HS-27A (cell line): ENCODE measurements at places on chromosomes 12 and 14.
A peak's percentile ranks its signal among the peaks of the same experiment; 100 is the strongest.

- DNase-seq = no peak
Observed at GRCh38 chr14:51534610-51535011, 117.1 kb upstream of the FRMD6 start.

DNA sequence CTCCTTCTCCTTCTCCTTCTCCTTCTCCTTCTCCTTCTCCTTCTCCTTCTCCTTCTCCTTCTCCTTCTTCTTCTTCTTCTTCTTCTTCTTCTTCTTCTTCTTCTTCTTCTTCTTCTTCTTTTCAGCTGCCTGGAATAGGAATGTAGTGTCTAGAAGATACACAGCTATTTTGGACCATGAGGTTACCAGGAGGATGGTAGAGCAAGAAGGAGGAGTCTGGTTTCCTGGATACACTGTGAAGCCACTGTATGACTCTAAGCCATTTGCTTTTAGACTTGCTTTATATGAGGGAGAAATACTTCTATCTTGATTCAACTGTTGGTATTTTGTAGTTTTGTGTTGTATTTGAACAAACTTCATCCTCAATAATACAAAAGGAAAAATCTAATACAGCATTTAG is 3.0 kb upstream of the MYBPC1 start:
- DNase-seq = no peak

DNA sequence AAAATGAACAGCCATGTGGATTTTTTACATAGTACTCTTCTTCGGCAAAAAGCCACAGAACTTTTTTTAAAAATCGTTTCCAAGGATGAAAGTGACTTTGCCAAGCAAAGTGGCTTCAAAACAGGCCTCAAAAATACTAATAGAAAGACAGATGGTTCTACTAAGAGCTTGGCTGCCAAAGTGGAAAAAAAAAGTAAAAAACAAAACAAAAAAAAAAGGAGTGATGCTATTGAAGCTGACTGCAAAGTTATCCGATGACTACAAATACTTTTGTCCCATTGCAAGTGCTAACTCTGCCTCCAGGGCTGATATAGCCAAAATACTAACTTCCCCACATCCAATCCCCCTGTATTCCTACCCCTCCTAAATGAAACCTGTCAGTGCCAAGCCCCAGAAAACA is 277.6 kb downstream of the SOX5 start:
- DNase-seq = no peak

DNA sequence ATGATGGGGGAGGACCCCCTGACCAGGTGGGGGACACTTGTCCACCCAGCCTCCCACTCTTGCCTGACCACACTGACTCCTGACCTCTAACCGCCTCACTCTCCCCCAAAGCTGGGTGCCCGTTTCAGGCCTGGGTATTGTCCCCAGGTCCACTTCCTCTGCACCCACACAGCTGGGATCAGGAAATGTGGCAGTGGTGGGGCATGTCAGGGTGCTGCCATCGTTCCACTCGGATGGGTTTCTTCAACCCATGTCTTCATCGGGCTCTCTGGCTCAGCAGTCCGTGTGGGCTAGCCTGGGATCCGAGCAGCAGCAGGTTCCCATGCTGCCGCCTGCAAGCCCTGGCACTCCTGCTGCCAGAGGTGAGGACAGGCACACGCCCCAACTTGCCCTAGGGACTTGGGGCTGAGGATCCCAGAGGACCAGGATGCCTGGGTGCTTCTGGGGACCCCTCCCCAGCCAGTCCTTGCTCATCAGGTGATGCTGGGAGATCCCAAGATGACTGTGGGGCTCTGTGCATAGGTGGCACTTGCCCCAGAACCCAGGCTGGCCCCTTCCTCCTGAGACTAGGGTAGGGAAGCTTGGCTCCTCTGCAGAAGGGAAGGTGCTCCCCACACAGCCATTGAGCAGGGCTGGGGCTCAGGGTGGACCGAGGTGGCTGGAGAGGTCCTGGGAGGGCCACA is 2.9 kb upstream of the CLBA1 start:
- DNase-seq = no peak

DNA sequence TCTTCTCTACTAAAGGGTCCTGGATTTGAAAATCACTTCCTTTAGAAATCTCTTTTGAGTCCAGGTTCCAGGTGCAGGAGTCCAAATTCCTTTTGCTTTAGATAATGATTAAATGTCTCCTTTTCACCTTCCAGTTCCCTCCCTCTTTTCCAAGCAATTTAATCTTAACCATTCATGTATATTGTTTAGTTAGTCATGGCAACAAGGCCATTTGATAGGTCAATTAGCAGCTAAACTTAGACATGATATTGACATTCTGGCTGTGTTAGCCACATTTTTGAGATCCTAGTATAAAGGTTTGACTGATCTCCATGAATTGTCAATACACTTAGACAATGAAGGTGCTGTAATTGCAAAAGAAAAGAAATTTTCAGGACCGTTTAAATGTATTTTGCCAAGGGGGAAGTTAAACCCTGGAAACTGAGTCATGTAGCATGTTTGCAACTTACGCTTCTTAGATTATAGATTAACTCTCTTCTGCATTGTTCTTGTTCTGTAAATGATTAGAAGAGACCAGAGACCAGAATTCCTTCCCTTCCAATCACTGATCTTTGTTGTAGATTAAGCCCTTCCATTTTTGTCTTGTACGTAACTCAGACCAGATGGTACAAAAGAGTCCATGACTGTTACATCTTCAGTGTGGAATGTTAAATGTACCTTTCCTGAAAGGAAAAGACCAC is 12.4 kb upstream of the C12orf75 start:
- DNase-seq = no peak

GRCh38 chr12:52354200-52354599 is 13.1 kb downstream of the KRT85 start:
- DNase-seq = no peak

DNA sequence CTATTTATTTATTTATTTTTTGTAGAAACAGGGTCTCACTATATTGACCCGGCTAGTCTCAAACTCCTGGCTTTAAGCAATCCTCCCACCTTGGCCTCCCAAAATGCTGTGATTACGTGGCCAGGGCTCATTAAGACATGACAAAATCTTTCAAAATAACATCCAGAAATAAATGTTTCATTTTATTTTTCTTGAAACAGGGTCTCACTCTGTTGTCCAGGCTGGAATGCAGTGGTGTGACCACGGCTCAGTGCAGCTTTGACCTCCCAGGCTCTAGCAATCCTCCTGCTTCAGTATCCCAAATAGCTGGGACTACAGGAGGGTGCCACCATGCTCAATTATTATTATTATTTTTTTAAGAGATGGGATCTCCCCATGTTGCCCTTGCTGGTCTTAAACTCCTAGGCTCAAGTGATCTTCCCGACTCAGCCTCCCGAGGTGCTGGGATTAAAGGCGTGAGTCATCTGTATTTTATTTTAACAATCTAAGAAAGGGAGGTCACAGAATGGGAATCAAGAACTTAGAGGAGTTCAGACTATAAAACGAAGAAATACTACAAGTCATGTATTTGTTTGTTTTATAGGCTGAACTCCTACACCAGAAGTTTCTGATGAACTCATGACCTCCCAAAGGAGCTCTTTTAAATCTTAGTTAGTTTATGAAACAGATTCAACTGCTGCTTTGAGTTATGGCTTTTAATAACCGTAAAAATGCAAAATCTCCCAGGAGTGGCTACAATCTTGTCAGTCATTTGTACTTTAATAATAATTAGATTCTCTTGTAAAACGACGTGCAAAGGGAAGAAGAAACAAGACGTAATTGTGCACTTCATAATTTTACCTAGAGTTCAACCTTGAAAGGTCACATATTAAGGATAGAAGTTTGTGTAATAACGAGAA is 2.1 kb upstream of the TMEM263 start:
- DNase-seq = no peak

- no peak for DNase-seq
Observed at GRCh38 chr12:29970501-29970900, 186.8 kb upstream of the TMTC1 start.

- DNase-seq = no peak
Observed at GRCh38 chr14:95106971-95107370, 50.4 kb downstream of the DICER1 start.

DNA sequence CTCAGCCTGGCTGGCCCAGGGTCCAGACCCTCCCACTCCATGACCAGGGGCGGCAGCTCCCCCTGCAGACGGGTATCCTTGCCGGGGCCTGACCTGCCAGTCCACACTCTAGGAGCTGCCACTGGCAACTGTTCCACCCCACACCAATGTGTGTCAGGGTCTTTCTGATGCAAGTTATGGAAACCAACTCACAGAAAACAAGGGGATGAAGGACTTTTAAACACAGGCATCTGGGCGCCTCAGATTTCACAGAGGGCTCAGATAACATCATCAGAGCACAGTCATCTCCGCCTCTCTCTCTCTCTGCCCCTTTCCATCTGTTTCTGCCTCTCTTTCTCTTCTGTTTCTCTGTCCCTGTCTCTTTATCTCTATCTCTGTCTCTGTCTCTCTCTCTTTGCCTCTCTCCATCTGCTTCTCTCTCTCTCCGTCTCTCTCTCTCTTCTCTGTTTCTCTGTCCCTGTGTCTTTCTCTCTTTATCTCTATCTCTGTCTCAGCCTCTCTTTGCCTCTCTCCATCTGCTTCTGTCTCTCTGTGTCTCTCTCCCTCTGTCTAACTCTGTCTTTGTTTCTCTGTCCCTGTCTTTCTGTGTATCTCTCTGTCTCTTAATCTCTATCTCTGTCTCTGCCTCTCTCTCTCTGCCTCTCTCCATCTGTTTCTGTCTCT is 67.4 kb upstream of the FBRSL1 start:
- DNase-seq = no peak

DNA sequence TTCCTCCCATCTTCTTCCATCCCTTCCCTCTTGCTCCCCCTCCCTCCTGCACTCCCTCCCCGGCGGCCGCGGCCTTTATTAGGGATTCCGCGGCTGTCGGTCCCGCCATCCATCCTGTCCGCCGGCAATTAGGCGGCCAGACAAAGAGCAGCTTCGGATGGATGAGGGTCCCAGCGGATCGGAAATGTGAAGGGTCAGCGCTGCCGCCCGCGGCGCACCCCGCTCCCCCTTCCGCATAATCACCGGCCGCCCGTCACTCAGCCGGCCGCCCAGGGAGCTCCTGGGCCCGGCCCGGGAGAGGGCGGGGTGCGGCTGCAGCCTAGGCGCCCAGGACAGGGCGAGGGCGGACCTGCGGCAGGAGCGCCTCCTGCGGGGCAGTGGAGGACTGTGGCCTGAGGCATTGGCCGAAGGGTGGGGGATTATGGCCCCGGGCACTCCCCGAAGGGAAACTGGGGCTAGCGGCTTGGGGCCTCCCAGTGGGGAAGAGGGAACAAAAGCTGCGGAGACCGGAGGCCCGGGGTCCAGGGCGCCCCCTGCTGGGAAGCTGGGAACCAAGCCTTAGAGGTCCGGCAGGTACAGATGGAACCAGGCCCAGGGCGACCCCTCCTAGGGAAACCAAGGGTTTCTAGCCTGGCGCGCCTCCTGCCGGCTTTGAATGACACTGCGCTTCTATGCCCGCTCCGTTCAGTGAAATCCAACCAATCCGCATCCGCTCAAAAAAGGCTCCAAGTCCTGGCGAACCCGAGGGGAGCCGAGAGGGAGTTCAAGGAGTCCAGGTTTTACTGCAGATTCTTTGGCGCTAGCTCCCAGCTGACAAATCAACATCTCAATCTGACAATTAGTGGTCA is 4.4 kb upstream of the DNAJC22 start:
- no peak for DNase-seq

GRCh38 chr12:97306147-97306546 is 156.5 kb upstream of the RMST start:
- DNase-seq = no peak

- no peak for DNase-seq
Observed at GRCh38 chr14:23377573-23378563, 1.0 kb downstream of the CMTM5 start.

DNA sequence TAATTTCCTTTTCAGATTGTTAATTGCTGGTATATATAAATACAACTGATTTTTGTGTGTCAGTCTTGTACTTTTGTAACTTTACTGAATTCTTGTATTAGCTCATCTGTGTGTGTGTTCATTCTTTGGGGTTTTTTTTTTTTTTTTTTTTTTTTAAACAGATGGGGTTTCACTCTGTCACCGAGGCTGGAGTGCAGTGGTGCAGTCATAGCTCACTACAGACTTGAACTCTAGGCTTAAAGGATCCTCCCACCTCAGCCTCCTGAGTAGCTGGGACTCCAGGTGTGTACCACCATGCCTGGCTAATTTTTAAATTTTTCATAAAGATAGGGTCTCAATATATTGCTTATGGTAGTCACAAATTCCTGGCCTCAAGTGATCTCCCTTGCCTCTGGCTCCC is 68.0 kb downstream of the WNK1 start:
- DNase-seq = no peak

DNA sequence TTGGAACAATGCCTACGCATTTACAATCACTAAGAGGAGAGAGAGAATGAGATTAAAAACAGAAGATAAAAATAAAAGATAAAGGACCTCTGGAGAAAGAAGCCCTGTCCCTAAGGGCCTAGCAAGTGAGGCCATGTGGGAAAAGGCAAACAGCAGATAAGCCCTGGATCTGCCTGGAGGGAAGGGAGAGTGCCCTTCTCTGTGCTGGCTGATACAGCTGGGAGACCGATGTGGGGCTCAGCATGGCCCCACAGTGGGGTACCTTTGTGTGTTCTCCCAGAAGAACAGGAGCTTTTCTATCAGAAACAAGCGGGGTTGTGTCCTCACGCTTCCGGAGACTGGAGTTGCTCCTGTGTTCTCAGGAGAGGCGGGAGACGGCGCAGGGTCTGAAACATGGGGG is 59.9 kb downstream of the TMCC3 start:
- DNase-seq = no peak

- no peak for DNase-seq
Observed at GRCh38 chr14:92609955-92610354, 96.4 kb downstream of the RIN3 start.

DNA sequence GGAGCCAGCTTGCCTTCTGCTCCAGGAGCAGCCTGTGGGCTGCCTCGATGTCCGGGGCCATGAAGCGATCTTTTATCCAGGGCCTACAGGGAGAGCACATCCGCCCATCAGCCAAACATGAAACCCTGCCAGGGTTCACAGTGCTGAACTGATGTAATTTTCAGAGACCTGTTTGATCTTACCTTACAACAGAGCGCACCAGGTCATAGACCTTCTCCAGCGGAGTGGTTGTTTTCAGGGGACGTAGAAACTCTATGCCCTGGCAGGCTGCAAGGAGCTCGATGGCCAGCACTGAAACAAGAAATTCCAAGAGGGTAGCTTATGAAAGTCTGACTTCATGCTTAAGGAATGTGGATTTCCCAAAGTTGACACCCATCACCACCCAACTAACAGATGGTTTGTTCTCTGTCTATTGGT is 19.7 kb downstream of the HAL start:
- peak; percentile 43 for DNase-seq

GRCh38 chr14:32472512-32473463 is 143.7 kb downstream of the AKAP6 start:
- peak; percentile 77 for DNase-seq

DNA sequence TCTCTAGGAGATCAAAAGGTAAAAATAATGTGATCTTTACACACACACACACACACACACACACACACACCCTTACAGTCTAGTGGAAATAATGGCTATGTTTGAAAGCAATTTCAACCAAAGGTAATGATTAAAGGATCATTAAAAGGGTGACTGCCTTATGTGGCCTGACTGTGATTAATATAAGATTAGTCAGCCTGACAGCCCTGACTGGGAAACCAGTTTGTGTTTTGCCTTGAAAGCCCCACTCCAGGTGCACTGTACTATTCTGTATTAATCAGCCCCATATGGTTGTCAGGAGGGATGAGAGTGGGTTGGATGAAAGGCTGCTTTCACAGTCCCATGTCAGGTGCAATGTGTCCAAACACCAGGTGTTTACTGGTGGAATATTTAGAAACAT is 10.5 kb downstream of the RASSF9 start:
- no peak for DNase-seq

- DNase-seq = no peak
Observed at GRCh38 chr12:121240484-121241101, 30.7 kb downstream of the P2RX4 start.

- no peak for DNase-seq
Observed at GRCh38 chr12:67802731-67803130, 154.2 kb downstream of the DYRK2 start.

GRCh38 chr14:105146976-105147635 is 21.5 kb downstream of the JAG2 start:
- no peak for DNase-seq
